Activated T-cell treated with anti-CD3 and anti-CD28 coated beads, Interleukin-2, amount 50 U/mL, for 72 hours (primary cell): ENCODE measurements at places on chromosomes 7 and 10. TPM values are rescaled to one million over a fixed set of nuclear protein-coding genes. Genes with fewer than 3 reads are reported as not detected.

- H3K4me1 ChIP-seq, result no peaks in the 10 kb centered on the region
- DNase-seq, result no peak
Measured at GRCh38 chr7:6172224-6172909, 100.1 kb downstream of the CYTH3 start.

- no peak overlapping the region for H3K27ac ChIP-seq
- H3K4me3 ChIP-seq, result no peak overlapping the region
- peaks cover 20% of the 10 kb centered on the region for H3K27me3 ChIP-seq
Measured at GRCh38 chr7:39132306-39132705, 154.6 kb downstream of the POU6F2 start.

DNA sequence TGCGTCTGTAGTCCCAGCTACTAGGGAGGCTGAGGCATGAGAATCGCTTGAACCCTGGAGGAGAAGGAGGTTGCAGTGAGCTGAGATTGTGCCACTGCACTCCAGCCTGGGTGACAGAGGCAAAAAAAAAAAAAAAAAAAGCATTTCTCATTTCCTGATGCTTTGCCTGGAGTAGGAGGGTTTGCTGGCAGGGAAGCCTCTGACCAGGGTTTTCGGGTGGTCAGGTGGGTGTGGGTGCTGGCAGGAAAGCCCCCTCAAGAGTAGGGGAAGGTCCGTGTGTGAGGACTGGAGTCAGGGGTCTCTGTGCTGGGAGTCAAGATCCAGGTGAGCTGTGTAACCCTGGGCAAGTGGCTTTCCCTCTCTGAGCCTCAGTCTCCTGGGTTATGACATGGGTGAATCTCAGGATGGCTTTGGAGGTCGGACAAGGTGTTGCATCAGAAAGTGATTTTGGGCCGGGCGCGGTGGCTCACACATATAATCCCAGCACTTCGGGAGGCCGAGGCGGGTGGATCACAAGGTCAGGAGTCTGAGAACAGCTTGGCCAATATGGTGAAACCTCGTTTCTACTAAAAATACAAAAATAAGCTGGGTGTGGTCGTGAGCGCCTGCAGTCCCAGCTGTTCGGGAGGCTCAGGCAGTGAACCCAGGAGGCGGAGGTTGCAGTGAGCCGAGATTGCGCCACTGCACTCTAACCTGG, 3.2 kb downstream of the AMZ1 start:
- peaks cover 15% of the 10 kb centered on the region for H3K4me1 ChIP-seq
- H3K27me3 ChIP-seq, result peaks cover 39% of the 10 kb centered on the region
- H3K36me3 ChIP-seq, result no peaks in the 10 kb centered on the region
- no peak overlapping the region for H3K4me3 ChIP-seq
- H3K27ac ChIP-seq, result no peak overlapping the region

DNA sequence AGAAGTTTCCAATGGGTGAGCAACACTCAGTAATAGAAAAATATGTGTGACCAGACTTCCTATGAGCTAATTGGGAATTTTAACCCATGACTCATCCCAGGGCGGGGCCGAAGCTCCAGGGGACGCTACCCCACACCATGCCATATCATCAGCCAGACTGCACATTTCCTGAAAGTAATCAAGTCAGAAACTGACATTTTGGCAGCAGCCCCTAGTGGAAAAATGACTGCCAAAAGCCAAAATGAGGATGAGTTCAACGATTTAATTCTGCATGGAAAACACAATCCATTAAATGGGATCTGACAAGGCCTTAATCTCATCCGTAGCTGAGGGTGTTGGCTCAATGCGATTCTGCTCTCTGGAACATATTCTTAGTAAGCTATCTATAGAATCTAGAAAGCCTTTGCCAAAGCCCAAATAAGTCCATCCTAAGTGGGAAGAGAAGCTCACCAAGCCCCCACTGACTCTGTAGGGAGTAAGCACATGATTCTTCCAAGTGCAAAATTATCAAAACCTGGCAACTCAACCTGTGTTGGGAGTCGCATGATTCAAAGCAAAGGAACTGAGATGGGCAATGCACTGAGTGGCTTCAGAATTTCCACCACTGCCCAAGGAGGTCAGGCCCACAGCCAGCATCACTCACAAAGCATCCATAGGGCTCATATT, 93.1 kb upstream of the PDE1C start:
- no peak overlapping the region for H3K27ac ChIP-seq
- H3K4me3 ChIP-seq, result no peak overlapping the region
- no peak for DNase-seq

GRCh38 chr10:128097783-128098182, 28.4 kb downstream of the MKI67 start:
- H3K36me3 ChIP-seq, result peaks cover 5% of the 10 kb centered on the region
- no peak overlapping the region for H3K27ac ChIP-seq

Gene LOXL4
- total RNA-seq, result not detected

Gene CALCR
- total RNA-seq, result not detected

Gene SPDYE8
- not detected for total RNA-seq

Gene SSC4D
- 0.60 TPM for total RNA-seq
